Effector CD4-positive, alpha-beta T cell (primary cell): ENCODE measurements at places on chromosomes 3 and 15.
A peak's percentile ranks its signal among the peaks of the same experiment; 100 is the strongest.

DNA sequence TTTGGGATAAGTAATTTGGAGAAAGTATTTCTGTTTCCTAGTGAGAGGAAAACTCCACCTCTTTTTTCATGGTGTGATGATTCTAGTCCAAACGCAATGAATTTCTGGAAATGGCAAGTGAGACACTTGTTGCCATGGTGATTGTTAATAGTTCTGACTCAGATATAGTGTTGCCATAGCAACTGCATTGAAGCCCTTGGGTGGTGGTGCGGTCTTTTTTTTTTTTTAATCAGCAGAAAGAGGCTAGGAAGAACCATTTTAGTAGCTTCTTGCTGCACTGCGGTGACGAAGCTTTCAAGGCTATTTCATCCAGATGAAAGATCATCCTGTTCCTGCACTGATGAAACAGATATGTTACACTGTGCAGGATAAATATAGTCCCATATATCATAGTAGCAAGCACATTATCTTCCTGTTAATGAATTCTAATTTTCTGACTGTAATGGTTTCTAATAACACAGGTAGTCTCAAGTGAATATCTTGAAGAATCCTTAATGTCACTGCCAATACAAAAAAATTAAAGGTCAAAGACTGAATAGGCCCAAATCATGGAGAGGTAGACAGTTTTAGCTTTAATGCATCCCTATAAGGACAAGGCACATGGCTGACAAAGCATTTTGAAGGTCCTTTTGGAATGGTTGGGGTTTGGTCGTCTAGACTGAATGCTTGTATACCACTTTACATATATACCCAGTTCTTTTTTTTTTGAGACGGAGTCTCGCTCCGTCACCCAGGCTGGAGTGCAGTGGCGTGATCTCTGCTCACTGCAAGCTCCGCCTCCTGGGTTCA is 125.1 kb upstream of the ZBTB20 start:
- DNase-seq: no peak

DNA sequence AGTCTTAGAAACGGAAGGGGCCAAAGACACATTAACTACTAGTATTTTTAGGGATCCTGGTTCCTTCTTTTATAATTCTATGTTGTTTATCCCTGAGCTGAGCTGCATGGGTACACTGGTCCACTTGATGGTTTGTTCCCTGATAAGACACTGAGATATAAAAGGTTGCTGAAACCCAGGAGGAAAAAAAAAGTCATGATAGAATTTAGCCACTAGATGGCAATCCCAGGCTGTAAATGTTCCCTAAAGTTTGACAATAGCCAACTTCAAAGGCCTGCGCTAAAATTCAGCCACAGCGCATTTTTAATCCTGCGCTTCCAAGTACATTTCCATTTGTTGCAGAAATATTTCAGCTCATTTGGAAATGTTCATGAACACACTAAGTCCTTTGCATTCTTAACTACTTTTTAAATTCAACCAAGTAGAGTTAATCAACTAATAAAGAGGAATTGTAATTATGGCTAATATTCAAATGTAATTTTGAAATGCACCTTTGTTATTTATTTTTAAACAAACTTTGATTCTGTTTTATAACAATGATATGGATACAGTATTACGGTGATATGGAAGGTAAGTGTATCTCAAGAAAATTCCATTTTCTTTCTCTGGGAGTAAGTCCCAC is 249.3 kb upstream of the FEZF2 start:
- no peak for DNase-seq

DNA sequence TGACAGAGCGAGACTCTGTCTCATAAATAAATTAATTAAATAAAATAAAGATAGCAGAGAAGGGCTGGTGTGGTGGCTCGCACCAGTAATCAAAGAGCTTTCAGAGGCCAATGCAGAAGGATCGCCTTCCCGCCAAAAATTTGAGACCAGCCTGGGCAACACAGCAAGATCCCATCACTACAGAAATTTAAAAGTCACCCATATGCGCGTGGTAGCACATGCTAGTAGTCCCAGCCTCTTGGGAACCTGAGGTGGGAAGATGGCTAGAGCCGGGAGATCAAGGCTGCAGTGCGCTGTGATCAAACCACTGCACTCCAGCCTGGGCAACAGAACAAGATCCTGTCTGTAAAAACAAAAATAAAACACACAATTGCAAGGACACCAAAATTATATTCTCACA is 9.6 kb downstream of the SMARCC1 start:
- DNase-seq: no peak

- DNase-seq: no peak
Observed at GRCh38 chr15:81301815-81302399, 22.0 kb downstream of the STARD5 start.

GRCh38 chr3:172280406-172281051 is 167.7 kb downstream of the GHSR start:
- DNase-seq: no peak

GRCh38 chr3:61141697-61142096 is 109.6 kb downstream of the FHIT start:
- DNase-seq: no peak

DNA sequence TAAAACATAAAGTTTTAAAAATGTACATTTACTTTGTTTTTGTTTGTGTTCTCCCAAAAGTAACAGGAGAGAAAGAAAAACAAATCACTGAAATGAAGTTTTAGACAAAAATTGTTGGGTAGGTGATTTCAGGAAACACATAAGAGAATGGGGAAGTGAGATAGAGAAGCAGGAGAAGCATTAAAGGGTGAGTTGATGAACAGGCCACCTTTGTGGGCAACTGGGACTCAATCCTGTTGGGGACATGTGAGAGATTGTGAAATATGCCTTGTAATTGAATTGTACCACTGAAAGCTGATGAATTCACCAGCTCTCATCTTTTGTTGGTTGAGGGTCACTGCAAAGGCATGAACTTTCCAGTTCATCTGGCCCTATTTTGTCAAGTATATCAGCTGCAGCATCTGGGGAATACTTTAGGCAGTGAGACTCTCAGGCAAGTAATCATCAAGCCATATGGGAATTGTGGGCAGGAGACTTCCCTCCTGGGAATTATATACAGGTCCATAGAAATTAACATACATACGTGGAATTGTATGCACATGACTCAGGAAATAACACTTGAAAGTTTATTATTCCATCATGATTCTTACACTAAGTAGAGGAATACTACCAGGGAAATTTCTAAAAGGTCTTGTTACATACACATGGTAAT is 181.0 kb downstream of the ZBBX start:
- DNase-seq: no peak

DNA sequence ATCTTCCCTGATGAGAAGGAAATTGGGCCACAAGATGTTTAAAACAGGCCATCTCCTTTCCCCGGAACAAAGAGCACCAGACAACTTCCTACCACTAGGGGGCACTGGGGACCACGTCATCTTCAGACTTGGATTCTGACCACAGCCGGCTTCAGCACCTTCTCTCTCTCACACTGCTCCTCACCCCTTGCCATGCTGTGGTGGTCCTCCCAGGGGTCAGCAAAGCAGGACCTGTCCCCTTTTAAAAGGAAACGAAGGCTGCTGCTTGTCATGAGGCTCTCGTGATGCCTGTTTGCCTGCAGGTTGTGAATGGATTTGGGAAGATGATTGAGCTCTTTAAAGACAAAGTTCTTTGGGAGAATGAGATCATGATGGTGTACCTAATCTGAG is 16.2 kb downstream of the RFT1 start:
- DNase-seq: peak; percentile 79

DNA sequence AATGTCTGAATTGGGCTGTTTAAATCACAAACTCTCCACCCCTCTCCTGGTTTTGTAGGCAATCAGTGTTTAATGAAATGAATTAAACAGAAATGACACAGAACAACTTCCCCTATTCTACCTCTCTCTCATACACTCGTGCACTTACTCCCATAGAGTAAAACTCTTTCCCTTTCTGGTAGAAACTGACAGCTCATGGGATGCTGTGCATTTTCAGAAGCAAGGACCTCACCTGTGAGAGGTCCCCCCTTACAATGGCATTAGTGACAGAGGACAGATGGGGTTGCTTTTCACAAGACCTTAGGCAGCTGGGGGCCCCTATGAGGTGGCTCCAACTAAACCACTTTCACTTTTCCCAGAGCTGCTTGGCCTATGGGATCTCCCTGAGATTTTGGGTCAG is 31.9 kb downstream of the PARP16 start:
- DNase-seq: no peak

DNA sequence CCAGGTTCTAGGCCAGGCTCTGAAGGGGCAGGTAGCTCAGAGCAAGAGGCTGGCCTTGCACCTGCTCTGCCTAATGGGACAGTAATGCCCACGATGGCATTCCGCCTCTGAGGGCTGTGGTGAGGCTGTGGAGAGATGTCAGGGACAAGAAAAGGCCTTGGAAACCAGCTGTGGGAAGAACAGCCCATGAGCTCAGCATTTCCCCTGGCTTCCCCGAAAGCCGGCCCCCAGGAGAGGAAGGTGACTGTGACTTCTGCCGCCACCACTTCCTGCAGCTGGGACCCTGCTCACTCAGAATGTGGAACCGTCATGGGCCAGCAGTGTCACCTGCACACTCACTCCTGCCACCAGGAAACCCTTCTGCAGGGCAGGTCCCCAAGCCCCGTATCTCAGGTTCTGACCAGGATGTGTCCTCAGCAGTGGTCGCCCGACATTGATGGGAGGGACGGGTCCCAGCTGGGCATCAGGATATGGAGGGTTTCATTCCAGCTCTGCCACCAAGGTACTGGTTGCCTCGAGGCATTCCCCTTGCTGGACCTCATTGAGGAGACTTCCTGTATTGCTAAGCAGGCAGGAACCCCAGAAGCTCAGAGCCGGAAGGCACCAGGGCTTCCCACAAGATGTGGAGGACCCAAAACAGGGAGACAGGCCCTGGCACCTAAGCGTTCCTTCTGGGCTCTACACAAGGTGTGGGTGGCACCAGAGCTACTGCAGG is 30.7 kb downstream of the SEMA7A start:
- DNase-seq: no peak

DNA sequence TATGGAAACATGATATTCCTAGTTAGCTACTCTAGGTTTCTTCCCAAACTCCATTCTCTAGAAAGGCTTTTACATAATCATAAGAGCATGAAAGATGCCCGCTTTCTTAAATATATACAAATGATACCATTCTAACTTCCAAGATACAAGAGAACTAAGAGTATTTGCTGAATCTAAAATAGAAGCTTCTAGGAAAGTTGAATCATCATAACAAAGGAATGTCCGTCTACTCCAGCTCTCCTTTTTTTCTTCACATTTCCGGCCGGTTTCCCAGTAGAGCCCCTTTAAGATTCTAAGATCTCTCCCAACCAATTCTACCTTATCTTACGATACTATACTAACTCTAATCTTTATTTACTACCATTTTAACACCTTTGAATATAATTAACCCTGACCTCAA is 60.1 kb downstream of the RAD18 start:
- DNase-seq: no peak

DNA sequence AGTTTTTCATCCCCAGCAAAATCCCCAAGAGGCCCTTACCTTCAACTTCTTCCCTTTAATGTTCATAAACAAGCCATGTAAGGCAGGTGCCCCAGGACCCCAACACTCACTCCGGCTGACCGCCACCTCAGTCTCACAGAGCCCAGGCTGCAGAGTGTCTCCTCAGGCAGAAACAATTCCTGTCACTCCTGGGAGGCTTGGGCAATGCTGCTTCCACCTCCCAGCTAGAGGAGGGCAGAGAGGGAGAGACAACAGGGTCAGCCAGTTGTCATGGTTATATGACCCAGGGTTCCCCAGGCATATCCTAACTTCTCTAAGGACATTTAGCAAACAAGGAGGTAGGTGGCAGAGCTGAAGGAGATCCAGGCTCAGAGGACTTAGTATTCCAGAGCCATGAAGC is at the start of gene PLIN1:
Gene PLIN1 (minus strand): TSS at position 156 of the 400 bp plus-strand sequence. CDS start 1,878 bp downstream, outside the sequence.
- no peak for DNase-seq

DNA sequence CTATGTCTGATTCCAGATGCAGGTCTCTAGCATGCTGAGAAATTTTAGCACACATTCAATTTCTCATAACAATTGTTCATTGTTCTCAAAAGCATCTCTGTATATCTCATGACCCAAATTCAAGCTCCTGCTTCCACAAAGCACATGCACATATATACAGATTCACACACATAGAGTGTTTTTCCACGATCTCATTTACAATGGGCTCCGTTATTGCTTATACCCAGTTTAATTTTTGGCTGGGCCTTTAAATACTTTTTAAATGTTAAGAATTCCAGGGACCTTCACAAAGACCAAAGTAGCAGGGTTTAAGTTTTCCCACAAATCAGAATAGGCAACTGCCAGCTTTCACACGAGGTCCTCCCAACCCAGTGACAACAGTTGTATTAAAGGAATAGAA is 333.5 kb upstream of the SEMA6D start:
- DNase-seq: no peak

DNA sequence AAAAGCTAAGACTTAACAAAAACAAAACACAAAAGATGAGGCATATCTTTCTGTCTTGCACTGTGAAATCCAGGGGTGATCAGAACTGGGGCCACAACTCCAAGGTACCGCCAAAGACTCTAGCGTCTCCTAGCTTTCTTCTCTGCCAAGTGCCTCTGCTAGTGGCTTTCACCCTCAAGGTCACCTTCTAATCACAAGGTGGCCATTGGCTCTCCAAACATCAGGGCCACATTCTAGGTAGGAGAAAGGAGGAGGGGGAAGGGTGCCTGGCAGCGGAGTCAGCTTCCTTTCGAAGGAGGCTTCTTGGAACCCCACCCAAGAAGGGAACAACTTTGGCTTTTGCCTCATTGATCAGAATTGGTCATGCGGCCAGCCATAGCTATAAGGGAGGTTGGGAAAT is 168.8 kb upstream of the SMAD3 start:
- no peak for DNase-seq

DNA sequence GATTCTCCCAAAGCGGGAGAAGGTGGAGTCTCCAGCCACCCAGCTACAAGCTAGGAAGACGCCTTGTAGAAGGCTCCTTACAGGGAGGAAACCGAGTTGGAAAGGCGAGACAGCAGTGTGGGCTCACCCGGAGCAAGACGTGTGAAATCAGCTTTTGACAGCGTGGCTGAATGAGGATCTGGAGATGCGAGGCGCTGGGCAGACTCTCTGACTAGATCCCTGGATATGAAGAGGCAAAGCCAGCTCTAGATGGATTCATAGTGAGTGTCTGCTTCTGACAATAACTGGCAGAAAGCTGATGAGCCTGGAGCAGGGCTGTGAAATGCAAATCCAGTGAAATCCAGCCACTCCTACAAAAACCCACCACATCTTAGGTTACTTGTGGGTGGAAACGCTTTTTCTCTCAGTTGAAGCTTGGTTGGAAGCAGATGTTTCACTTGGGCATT is 41.0 kb downstream of the GOLGA6A start:
- no peak for DNase-seq

DNA sequence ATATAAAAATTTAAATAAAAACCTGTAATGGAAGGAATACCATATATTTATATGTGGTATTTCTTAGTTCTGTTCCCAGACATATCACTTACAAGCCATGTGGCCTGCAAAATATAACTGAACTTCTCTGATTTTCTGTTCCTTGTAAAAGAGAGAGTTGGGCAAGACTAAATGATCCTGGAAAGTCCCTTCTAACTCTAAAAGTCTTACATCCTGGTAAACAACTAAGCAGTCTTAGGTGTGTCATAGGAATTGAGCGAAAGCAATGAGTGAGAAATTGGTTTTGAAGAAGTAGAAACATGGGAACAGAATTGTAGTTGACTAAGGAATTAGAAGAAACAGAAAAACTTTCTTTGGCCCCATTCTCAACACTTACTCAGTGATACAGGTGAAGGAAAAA is 25.3 kb upstream of the IL20RB start:
- no peak for DNase-seq
